ENCODE measurements at places on chromosomes 16 and 17.

GRCh38 chr16:69939821-69940585 is 11.1 kb upstream of the CLEC18A start:
- DNase-seq: no peak

GRCh38 chr17:47966079-47966519 is 4.8 kb upstream of the CDK5RAP3 start:
- no peak for DNase-seq

- no peak for DNase-seq
These were observed 151.3 kb upstream of the CNTNAP4 start for GRCh38 chr16:76125871-76126270.

DNA sequence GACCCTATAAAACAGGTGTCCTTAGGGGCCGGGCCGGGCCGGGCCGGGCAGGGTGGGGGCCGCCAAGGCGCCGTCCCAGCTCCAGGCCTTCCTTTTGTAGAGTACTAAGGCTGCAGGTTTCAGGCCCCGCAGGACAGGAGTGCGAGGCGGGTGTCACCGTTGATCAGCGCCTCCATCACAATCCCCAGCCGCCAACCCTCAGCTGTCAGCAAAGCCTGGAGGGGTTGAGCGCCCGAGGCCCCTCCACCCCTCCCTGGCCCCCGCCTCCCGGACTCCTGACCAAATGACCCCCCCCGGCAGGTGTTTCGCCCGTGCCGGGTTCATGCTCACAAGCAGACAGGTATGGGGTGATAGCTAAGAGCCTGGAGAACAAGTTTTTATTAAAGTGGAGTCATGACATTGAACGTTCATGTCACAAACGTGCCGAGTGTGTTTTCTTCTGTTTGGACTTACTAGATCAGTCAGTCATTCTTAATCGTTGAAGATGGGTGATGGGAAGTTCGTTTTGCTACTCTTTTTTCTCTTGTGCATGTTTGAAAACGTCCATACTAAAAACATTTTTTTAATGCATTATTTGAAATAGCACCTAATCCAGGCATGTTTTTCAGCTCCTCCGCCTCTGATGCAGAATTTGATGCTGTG is 534 bp downstream of the ARL2BP start:
- no peak for DNase-seq

- DNase-seq: no peak
These were observed 528.0 kb downstream of the MAF start for GRCh38 chr16:79072517-79072916.

DNA sequence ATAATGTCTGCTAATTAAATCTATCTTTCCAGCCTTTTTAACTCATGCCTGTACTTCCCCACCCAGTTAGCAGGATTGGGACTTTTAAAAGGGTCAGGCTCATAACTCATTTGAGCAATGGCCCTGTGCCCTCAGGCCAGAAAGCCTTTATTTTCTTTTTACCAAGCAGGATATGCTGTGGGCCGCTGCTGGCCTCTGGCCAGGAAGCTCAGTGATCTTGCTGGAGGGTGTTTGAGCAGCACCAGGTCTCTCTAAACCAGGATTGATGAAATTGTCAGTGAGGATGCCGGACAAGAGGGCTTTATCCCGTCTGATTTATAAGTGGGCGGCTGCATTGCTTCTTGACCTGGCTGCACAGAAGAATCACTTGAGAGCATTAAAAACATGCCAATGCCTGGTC is 187.8 kb downstream of the RAB11FIP4 start:
- DNase-seq: no peak

All from effector memory CD4-positive, alpha-beta T cell (primary cell).